ENCODE measurements at places on chromosomes 3 and 15.

DNA sequence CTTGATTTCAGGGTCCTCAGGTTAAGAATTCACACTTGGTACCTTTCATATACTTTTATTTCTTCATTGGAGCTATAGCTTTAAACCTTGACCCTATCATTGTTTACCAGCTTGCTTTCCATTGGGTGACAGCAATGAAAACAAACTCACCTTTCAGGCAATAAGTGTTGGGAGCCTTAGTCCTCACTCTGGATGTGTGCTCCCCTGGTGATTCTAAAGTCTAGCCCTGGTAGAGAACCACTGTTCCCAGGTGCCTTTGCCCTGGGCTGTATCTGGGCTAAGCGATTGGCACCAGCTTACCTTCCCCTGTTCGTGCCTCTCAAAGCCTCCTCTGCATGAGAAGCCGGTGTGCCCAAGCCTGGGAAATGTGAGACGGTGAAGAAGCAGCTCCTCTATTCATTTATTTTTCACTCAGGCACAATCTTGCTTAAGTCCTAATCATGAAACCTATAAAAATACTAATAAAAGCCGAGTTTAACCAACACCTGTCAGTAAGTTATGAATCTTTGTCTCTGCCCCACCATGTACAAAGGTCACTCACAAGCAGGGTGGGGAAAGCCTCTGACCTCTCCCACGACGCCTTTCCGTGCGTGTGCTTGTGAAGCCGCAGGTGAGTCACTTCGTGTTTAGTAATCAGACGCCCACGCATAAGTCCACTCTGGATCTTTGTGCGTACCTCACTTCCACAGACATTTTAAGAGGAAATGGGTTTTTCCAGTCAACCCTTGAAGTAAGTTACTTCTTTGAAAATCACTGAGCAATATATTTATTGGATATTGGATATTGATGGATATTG is 12.8 kb upstream of the ARRDC4 start:
- no peaks in the 10 kb centered on the region for H3K36me3 ChIP-seq
- no peak overlapping the region for H3K27ac ChIP-seq
- no peak for DNase-seq
- H3K4me1 ChIP-seq, result no peaks in the 10 kb centered on the region

DNA sequence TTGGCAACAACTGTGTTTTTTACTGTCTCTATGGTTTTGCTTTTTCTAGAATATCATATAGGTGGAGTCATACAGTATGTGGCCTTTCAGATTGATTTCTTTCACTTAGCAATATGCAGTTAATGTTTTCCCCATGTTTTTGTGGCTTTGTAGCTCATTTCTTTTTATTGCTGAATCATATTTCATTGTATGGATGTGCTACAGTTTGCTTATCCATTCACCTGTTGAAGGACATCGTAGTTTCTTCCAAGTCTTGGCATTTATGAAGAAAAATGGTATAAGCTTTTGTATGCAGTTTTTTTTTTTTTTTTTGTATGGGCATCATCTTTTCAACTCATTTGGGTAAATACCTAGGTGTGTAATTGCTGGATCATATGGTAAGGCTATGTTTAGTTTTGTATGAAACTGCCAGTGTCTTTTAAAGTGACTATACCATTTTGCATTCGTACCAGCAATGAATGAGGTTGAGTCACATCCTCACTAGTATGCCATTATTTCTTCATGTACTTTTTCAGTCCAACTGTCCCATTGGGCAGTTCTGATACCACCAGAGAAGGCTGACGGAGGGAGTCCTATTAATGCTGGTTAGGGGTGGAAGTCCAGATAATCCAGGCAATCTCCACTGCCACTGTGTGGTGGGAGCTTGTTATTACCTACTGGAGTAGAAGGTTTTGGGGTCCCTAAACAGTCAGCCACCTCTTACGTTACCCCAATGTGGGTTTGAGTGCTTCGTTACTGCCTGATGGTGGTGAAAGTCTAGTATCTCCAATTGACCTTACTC is 210.5 kb downstream of the DOCK3 start:
- H3K36me3 ChIP-seq, result no peaks in the 10 kb centered on the region
- peak; percentile 67 for DNase-seq
- H3K4me3 ChIP-seq, result no peak overlapping the region
- no peaks in the 10 kb centered on the region for H3K27me3 ChIP-seq
- H3K4me1 ChIP-seq, result peaks cover under 1% of the 10 kb centered on the region
- no peak overlapping the region for H3K27ac ChIP-seq

GRCh38 chr15:77416954-77417353 is 3.0 kb downstream of the PEAK1 start:
- no peaks in the 10 kb centered on the region for H3K27me3 ChIP-seq
- H3K4me3 ChIP-seq, result no peak overlapping the region
- no peaks in the 10 kb centered on the region for H3K36me3 ChIP-seq
- H3K27ac ChIP-seq, result no peak overlapping the region
- H3K4me1 ChIP-seq, result peaks cover 31% of the 10 kb centered on the region
- no peak for DNase-seq

DNA sequence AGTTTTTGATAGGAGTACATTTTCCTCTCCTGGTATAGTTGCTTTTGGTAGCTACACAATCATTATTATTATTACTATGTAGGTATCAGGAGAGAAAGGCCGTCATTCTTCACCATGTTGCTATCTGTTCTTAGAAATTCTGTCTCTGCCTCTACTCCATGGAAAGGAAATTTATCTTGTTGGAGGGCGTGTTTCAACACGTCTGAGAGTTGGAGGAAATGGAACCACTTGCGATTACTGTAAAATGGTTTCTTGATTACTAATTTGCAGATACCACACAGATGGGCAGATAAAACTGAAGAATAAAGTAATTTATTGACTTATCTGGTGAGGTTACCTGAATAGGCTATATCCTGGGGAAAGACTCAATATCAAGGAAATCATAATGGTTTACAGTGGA is 488.4 kb downstream of the NR2F2 start:
- no peak overlapping the region for H3K27ac ChIP-seq
- no peaks in the 10 kb centered on the region for H3K36me3 ChIP-seq
- no peaks in the 10 kb centered on the region for H3K27me3 ChIP-seq
- no peaks in the 10 kb centered on the region for H3K4me1 ChIP-seq
- DNase-seq, result no peak

- H3K27ac ChIP-seq, result no peak overlapping the region
- no peaks in the 10 kb centered on the region for H3K27me3 ChIP-seq
- no peaks in the 10 kb centered on the region for H3K4me1 ChIP-seq
- H3K36me3 ChIP-seq, result peaks cover 8% of the 10 kb centered on the region
- H3K4me3 ChIP-seq, result no peak overlapping the region
These were observed 95.4 kb downstream of the FEZF2 start for GRCh38 chr3:62277986-62278385.

GRCh38 chr15:56934269-56934668 is 15.8 kb downstream of the TCF12 start:
- DNase-seq, result no peak
- H3K27ac ChIP-seq, result no peak overlapping the region
- no peak overlapping the region for H3K4me3 ChIP-seq
- no peaks in the 10 kb centered on the region for H3K27me3 ChIP-seq
- peaks cover 8% of the 10 kb centered on the region for H3K36me3 ChIP-seq

DNA sequence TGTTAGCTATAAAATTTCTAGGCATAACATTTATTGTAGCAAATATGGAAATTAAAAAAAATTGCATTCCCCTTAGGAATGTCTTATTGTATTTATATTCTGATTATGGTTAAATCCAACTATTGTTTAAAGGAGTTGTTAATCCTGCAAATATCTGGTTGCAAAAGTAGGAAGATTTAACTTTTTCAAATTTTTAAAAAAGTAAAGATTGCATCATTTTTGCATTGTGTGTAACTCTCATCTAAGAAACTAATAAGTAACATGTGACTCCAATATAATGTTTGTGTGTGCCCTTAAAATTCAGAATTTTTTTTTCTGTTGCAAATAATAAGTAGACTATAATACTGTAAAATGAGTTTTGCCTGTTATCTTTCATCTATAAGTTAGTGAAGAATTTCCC is 204.1 kb upstream of the DPH6 start:
- H3K27ac ChIP-seq, result no peak overlapping the region
- H3K36me3 ChIP-seq, result no peaks in the 10 kb centered on the region
- H3K27me3 ChIP-seq, result no peaks in the 10 kb centered on the region
- H3K4me1 ChIP-seq, result no peaks in the 10 kb centered on the region

- H3K36me3 ChIP-seq, result no peaks in the 10 kb centered on the region
- no peak overlapping the region for H3K27ac ChIP-seq
- DNase-seq, result no peak
- H3K27me3 ChIP-seq, result peaks cover 100% of the 10 kb centered on the region
- H3K4me1 ChIP-seq, result peaks cover 13% of the 10 kb centered on the region
These were observed 172.1 kb downstream of the TP63 start for GRCh38 chr3:189803254-189803653.
